CD14-positive monocyte (primary cell): ENCODE measurements at places on chromosomes 16 and 17.

DNA sequence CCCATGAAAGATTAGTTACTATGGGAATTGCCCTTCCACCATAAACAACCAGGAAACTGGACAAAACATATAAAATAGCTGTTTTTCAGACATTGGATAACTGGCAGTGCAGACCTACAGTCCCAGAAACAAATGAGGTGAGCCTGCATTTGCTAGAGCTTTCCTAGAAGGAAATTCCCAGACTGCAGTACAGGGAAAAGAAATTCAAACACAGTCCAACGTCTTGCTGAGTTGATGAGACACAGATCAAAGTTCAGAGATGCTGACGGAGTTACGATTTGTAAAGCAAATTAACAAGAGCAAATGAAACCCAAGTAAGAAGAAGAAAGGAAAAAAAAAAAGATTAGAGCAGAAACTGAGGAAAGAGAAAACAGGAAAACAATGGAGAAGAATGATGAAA lies 41.3 kb upstream of the MNT start:
- no peak for DNase-seq

DNA sequence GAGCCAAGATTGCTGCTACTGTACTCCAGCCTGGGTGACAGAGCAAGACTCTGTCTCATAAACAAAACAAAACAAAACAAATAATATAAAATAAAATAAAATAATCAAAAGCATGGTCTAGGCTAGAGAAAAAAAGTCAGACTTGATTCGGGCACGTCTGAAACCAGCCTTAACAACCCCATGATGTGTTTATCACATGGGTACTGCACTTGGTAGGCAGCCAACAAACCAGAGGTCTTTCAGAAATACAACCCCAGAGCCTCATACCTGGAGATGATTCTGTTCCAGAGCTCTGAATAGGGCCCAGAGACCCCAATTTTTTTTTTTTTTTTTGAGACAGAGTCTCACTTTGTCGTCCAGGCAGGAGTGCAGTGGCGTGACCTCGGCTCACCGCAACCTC lies 9.6 kb upstream of the HAPSTR1 start:
- DNase-seq, result no peak

- no peak for DNase-seq
Observed at GRCh38 chr17:56737421-56738161, 96.1 kb downstream of the C17orf67 start.

DNA sequence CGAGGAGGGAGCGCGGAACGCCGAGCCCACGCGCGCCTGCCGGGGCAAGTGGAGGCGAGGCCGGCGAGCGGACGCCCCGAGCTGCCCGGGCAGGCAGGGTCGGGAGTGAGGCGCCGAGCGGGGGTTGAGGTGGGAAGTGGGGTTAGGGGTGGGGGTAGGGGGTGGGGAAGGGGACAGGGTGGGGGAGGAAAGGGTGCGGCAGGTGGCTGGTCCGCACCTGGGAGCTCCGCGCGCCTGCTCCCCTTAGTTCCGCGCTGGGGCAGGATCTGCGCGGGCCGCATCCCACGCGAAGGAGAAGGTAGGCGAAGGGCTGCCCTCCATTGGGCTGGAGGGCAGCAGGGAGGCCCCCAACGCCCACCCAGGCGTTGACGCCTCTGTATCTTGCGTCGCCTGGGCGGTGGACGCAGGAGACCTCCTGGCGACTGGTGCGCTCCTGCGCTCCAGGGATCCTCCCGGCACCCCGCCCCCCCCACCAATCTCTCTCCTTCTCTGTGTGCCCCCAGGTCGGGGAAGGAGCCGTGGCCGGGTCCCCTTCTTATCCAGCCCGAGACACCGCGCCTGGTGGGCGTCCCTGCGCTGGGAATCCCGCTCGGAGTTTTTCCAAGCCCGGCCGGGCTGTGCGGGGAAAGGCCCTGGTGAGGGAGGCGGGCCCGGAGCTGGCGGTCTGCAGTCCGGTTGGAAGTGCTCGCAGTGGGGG lies 51.3 kb upstream of the AMZ2 start:
- no peak for DNase-seq

DNA sequence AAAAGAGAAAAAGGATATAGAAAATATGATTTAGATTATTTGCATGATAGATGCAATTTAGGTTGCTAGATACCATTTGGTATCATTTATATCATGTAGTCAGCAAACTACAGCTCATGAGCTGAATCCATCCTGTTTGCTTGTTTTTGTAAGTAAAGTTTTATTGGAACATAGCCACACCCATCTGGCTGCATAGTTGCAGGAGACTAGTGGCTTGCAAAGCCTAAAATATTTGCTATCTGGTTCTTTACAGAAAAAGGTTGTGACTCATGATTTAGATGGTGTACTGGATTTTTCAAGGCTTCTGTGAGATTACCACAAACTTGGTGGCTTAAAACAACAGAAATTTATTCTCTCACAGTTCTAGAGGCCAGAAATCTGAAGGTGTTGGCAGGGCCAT lies 49.9 kb downstream of the MAP2K4 start:
- no peak for DNase-seq

- DNase-seq, result no peak
Observed at GRCh38 chr16:52618753-52619497, 72.0 kb upstream of the TOX3 start.

DNA sequence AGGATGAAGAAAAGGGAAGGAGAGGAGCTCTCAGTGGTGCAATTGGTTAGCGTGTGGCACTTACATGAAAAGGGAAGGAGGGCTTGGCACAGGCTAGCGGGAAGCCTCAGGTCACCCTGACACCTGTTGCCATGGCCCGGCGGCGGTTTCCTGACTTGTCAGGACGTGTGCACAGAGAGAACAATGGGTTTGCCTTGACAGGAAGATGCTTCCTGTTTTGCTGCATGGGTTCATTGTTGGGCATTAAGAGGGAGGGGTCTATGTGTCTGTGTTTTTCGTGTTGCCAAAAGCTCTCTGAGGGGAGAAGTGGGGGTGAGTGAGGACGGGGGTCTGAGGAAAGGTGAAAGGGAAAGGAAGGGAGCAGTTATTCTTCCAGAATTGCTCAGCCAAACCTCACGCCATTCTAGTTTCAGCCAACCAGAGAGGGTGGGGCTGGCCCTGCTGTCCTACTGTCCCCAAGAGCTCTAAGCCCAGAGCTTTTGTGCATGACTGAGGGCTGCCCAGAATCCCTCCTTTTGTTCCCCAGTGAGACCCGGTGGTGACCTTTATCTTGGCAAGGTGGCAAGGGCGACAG lies 17.1 kb upstream of the CCR7 start:
- peak; percentile 25 for DNase-seq
